Right lobe of liver (tissue), 6 donors: ENCODE measurements at places on chromosomes 13 and 19.

DNA sequence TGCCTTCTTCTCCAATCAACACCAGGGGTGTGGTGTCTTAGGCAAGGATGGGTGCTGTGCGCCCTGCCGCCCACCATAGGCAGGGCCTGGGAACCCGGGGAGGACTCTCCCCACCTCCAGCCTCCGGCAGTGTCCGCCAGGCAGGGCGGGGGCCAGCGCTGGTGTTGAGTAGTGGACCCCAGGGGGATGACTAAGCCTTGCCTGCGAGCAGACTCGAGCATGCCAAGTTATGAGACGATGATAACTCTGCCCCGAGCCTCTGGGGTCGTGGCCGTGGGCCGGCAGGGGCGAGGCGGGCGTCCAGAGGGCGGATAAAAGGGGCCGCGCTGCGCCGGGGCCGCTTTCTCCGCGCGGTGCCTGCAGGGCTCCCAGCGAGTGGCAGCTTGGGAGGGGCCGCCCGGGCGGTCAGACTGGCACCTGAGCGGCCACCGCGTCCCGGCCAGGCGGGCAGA, at the start of gene MEDAG:
Gene MEDAG (plus strand): TSS at position 340 of the 452 bp plus-strand sequence. CDS start 245 bp downstream, outside the sequence.
- DNase-seq, result no peak

GRCh38 chr13:44365008-44365407, 8.6 kb upstream of the SERP2 start:
- no peak for DNase-seq

DNA sequence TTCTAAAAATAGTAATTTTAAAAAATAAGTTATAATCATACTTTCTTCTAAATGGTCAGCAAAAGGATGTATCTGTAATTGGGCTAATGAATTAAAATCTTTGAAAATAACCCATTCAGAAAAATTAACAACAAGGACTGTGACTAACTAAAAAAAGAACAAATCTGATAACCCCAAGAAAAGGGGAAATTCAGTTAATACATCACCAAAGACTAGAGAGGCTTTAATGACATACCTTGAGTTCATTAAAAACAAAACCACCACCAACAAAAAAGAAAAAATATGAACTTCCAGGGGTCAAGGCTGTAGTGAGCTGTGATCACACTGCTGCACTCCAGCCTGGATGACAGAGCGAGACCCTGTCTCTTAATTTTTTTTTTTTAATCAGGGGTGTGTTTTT, 121.8 kb downstream of the TBC1D4 start:
- no peak for DNase-seq

- no peak for DNase-seq
These were observed 20.1 kb upstream of the DOCK9 start for GRCh38 chr13:98997738-98998641.

GRCh38 chr13:111853721-111854120, 213.2 kb upstream of the SOX1 start:
- no peak for DNase-seq

DNA sequence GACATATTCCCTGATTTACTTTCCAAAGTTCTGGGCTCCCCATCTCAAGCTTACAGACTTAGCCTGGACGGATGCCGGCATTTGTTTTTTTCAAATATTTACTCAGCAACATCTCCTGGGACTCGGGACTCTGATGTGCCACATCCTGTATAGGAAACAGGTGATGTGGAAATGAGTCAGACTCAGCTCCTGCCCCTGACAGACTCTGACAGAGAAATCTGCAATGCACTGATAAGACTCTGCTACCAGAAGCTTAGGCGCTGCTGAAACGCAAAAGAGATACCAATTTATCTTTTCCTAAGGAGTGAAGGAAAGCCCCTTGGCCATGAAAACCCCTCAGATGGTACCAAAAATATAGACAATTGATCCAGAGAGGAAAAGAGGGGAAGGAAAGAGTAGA, 16.2 kb downstream of the LAIR2 start:
- no peak for DNase-seq

DNA sequence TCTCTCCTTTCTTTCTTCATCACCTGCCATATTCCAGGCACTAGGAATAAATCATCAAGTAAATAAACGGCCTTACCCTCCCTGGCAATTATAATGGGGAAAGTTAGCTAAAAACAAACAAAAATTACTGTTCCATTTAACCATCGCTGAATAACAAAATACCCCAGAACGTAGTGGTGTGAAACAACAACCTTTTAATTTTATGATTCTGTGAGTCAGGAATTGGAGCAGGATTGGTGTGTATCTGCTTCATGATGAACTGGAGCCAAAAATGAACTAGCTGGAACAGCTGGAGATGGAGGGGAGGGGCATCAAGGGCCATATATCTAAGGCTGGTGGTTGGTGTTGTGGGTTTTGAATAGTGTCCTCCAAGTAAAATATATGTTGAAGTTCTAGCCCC, 3.7 kb upstream of the CADM4 start:
- no peak for DNase-seq

DNA sequence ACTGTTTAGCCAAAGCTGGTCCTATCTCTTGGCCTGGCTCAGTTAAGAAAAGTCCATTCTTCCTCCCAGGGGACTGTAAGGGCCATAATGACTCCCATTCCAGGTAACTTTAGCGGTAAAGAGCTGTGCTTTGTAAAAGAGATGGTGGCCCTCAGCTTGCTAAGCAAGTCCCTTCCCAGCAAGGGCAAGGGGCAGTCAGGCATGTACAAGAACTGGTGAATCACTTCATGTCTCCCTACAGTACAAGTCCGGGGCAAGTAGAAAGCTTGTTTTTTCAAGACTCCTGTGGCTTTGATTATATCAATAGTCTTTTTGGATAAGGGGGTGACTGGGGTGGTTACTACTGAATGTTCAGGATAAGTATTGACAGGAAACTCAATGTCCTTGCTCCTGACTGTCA, 88.9 kb downstream of the SLC25A15 start:
- no peak for DNase-seq

GRCh38 chr19:3353493-3353892, 12.9 kb upstream of the NFIC start:
- no peak for DNase-seq

DNA sequence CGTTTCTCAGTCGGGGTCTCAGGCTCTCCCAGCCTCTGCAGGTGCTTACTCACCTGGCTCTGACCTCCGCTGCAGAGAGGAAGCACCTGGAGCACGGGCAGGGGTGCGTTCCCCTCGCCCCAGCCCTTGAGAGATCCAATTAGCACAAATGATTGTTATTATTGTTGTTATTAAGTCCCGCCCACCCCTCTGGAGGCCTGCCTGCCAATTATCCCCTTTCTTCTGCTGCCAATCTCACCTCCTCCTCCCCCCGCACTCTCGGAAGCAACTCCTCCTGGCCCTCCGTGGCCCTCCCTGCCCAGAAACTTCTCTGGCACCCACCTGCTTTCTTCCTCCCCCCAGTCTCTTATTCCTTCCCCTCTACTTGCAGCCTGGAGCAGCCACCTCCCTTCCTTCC, 8.8 kb downstream of the ZNF787 start:
- DNase-seq, result no peak

- DNase-seq, result no peak
These were observed 9.7 kb downstream of the CILP2 start for GRCh38 chr19:19547674-19548336.

DNA sequence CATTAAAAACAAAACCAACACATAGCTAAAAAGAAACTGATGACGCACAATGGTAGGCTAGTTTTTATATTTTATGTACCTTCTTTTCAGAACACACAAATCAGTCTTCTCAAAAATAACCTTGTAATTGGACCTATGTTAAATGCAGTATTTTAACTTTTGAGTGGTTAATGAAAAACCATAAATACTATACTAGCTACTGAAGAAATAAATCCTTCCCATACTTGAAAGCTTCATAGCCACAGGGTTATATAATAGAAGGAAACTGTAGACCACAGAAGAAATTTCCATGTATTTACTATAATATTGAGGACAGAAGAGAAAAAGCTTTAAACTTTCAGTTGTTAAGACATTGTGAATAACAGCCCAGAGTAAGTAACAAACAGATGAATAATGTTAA, 1094.3 kb upstream of the SLC10A2 start:
- no peak for DNase-seq

GRCh38 chr13:80508031-80508430, 167.1 kb upstream of the SPRY2 start:
- DNase-seq, result no peak

GRCh38 chr19:34482380-34483250, 1.1 kb downstream of the WTIP start:
- DNase-seq, result no peak

DNA sequence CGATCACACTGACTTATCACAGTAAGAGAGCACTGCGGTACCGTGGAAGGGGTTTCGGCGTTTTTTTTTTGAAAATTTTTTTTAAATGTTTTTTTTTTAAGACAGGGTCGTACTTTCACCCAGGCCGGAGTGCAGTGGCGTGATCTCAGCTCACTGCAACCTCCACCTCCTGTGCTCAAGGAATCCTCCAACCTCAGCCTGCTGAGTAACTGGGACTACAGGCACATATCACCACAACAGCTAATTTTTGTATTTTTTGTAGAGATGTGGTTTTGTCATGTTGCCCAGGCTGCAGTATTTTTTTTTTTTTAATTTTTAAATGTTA, 19.0 kb downstream of the LTBP4 start:
- DNase-seq, result no peak

GRCh38 chr13:27427641-27428040, 3.2 kb downstream of the GTF3A start:
- DNase-seq, result no peak

GRCh38 chr13:113628291-113629270, 29.4 kb downstream of the ATP4B start:
- DNase-seq, result no peak

GRCh38 chr13:100490692-100491091, 97.9 kb downstream of the GGACT start:
- DNase-seq, result no peak

DNA sequence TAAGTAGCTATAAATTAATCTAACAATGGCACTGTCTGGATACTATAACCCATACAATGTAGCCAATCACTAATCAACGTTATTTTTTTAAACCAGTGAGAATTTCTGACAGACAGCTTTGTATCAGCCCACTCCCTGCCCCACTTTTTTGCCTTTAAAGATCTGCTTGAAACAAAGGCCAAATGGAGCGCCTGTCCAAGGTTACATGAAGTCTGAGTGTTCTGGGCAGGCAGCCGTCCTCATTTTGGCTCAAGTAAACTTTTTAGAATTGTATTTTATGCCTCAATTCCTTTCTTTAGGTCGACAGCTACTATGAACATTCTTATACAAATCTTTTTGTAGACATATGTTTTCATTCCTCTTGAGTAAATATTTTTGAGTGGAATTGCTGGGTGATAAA, 6.2 kb downstream of the IFT88 start:
- DNase-seq, result no peak

GRCh38 chr13:75136151-75136550, 345.8 kb downstream of the TBC1D4 start:
- no peak for DNase-seq

DNA sequence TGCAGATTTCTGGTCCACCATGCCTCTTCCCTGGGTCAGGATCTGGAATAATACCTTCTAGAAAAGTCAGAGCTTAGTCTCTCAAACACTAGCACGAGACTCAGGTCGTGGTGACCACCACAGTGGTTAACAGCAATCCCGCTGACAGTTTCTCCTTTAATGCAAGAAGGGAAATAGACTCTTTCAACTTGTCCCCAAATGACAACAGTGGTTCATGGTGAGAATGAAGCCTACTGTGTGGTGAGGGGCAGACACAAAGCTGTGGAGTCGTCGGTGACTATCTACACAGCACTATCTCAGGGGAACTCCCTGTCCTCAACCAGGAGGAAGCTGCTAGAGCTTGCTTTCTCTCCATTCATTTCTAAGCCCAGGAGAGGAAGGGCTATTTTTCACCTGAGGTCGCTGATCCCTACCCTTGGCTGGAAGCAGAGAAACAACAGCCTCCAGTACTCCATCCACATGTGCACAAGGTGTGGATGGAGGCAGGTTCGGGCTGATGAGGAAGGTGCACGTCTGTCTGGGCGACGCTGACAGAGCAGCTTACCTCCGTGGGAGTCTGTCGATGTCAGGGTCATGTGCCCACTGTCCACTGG, 72.4 kb downstream of the STK24 start:
- DNase-seq, result no peak

DNA sequence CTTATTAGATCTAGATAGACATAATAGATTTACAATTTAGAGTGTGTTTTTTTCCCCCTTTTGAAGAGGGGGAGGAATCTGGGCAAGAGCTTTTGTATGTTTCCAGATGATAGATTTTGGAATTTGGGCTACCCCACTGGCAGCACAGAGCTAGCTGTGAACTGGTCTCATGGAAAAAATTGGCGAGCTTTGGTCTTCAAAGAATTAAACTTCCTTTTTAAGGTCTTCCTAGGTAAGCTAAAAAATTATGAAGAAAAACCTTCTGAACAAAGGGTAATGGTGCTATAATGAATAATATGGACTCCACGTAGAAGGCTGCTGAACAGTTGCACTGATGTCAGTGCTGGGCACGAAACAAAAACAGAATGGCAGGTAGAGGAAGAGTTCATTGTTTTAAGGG, 109.3 kb downstream of the ZIC5 start:
- DNase-seq, result no peak

DNA sequence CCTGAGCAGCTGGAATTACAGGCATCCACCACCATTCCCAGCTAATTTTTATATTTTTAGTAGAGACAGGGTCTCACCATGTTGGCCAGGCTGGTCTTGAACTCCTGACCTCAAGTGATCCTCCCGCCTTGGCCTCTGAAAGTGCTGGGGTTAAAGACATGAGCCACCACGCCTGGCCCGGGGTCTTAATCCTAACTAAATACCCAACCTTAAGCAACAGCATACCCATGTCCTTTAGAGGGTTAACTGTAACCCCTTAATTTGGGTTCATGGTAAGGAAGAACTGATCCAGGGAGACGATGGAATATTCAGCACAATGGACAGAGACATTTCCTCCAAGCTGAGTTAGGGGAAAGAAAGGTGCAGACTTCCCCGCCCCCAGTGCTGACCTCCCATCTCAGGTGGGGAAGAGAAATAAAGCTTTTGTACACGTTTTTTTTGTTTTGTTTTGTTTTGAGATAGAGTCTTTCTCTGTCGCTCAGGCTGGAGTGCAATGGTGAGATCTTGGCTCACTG, 8.7 kb upstream of the GALP start:
- DNase-seq, result no peak

DNA sequence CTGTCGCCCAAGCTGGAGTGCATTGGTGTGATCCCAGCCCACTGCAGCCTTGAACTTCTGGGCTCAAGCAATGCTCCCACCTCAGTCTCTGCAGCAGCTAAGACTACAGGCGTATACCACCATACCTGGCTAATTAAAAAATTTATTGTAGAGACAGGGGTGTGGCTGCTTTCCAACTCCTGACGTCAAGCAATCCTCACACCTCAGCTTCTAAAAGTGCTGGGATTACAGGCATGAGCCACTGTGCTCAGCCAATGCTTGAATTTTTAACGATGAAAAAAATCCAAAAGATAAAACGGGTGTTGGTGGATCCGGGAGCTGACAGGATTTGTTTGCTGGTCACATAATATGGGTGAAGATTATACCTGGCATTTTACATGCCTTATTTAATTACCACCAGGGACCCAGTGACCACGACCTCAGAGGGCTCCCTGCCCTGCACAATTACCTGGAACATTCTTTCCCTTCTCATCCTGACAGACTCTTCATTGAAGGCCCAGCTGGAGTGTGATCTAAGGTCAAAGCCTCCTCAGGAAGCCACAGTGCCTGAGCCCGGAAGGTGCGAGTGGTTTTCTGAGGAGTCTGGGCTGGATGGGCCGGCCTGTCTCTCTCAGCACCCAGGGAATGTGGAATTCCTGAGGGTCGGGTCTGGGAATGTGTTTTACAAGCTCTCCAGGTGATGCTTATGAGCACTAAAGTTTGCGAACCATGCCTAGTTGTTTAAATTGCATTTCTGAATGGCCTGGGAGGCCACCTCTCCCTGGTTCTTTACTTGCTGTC, 193.3 kb downstream of the USP12 start:
- DNase-seq, result no peak
